ENCODE measurements at places on chromosomes 12 and 14.
A peak's percentile ranks its signal among the peaks of the same experiment; 100 is the strongest.

DNA sequence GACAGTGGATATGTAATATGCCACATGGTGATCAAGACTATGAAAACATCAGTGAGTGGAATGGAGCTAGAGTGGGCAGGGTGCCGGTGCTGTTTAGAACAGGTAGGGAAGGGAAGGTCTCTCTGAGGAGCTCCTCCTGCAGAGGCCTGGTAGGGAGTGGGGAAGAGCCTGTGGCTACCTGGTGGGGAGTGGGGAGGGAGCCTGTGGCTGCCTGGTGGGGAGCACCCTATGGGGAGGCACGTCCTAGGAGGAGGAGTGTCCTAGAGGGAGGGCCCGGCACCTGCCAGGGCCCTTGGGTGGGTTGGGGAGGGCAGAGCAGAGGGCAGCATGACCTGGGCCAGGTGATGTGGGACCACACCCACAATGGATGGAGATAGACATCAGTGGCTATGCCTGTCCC lies 122.6 kb downstream of the ADGRD1 start:
- DNase-seq = no peak

DNA sequence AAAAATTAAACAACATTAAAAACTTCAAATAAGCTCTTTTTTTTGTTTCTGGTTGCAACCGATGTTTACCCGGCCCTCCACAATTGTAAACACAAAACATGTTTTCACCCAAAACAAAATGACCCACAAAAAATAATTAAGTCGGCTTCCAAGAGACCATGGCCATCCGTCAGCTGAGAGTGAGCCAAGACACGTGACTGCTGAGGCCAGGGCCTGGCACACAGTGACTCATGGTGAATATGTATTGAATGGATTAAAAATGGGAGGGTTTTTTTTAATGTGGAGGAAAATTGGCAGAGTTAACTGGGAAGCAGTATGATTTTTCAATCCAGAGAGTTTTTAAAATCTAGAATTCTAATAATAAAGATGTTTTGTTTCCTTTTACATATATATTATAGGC lies 13.8 kb upstream of the CPNE8 start:
- DNase-seq = peak; percentile 28

DNA sequence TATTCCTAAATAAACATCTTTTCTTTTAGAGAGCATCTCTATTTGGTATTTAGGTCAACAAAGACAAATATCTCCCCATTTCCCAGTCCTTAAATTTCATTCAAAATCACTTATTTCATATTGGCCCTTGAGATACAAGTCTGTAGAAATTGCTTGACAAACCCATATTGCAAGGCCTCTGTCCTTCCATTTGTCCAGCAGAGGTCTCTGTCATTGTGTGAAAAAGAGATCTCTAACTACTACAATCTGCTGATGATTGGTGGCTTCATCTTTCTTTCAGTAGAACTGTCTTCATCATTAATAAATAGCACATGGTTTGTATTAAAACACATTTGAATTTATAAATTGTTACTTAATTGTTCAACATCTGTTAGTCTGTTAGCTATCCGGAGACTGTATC lies 252.6 kb downstream of the ACSS3 start:
- no peak for DNase-seq

GRCh38 chr14:35929186-35929585 lies 103.0 kb downstream of the BRMS1L start:
- no peak for DNase-seq

DNA sequence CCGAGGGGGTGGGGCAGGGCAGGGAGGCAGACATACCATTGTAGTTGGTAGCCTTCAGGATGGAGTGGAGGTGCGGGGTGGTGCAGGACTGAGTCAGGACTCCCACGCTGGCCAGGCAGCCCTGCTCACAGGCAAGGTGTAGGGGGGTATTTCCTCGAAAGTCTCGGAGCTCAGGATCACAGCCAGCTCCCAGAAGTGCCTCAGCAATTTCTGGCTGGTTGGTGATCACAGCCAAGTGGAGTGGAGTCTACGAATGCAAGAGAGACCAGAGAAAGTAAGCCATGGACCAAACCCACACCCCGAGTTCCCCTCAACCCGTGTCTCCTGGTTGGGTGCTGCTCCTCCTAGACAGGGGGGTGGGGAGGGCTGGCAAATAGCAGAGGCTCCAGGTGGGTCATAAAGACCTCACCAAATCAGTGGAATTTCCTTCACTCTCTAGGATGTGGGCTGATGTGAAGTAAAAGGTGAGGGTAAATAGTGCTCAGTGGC lies 1.4 kb downstream of the NFKBIA start:
- DNase-seq = peak; percentile 77

DNA sequence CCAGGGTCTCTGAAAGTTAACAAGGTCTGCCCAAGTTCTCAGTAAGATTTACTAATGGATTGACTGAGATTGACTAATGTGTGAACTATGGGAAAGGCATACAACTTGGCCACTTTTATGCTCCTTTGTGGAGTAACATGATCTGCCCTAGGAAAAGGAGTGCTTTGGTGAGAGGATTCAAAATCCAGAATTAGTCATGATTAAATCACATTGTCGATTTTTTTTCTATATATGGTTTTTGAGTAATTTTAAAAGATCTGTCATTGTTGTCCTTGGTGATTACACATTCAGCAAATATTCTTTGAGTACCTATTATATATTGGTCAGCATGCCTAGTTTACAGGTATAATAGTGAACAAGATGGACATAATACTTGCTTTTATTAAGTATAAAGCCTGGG lies 147.7 kb upstream of the SYT10 start:
- peak; percentile 26 for DNase-seq

DNA sequence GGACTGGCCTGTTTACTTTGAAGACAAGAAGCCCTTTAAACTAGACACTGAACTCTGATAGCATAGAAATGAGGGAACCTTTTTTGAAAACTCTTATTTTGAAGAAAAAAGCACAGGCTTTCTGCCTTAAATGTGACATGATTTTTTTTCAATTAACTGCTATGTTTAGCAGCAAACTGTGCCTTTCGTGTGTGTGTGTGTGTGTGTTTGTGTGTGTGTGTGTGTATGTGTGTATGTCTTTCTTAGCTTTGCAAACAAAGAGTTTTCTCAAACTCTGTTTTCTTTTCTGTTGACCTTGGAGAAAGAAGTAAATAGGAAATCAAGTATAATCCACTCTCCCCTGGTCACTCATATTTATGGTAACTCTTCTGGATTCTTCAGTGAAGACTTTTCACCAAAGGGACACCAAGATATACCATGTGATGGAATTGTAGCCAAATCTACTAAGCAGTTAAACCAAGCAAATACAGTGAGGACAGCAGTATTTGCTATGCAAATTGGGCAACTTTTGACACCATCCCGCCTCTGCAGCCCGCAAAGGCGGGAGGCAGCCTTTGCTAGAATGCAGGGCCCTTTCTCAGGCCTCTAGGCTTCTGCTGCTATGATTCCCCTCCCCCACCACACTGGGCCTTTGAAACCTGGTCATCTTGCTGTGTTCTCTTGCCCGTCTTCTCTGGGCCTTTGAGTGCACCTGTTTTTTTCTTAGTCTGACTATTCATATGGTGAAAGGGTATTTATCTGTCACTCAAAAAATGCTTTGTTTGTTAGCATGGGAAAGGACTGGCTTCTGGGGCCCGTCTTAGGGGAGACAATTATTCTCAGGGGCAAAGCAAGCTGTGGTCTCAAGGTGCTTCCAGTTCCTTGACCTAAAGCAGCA lies 107.9 kb downstream of the MYRFL start:
- DNase-seq = no peak

DNA sequence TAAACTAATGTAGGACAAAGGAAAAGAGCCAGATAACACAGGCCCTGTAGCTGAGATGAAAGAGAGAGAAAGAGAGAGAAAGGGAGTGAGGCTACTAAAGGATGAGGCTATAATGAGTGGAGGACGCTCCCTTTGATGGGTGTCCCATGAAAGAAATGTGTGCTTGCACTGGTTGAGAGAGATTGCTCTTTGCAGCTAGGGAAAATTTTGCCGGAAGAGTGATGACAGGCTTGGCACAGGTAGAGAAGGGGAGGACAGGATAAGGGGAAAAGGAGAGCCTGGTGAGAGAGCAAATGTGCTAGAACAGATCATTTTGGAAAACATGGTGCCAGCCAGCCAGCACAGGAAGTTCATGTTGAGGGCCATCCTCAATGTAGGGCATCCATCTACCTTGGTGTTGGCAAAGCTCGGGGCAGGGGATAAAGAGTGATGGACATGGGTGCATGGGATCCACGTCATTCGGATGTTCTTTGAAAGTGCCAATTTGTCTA lies 248.6 kb downstream of the BTG1 start:
- DNase-seq = no peak

GRCh38 chr12:56317675-56318074 lies 1.9 kb upstream of the CNPY2 start:
- DNase-seq = no peak

GRCh38 chr12:51217133-51217967 lies 512 bp downstream of the POU6F1 start:
- peak; percentile 54 for DNase-seq

DNA sequence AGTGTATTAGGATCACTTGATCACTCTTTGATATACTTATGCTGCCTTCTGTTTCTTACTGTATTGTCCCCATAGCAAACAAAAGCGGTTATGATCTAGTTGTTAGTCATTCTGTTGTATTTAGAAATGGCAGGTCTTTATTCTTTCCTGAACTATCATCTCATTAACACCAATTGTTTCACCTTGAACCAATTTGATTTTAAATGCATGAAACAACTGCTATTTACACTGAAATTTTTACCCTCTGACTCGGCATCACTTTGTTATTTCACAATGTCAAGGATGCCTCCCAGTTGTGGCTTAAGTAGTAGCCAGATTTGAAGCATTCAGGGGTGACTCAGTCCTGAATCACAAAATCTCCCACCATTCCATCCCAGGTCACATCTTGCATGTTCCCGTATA lies 303.5 kb downstream of the EGLN3 start:
- peak; percentile 96 for DNase-seq

- DNase-seq = no peak
Measured at GRCh38 chr14:70148351-70148750, 40.4 kb downstream of the SLC8A3 start.

GRCh38 chr14:59427653-59428580 lies 37.3 kb downstream of the GPR135 start:
- peak; percentile 20 for DNase-seq

GRCh38 chr12:109777544-109777943 lies 55.7 kb downstream of the TRPV4 start:
- DNase-seq = peak; percentile 52

DNA sequence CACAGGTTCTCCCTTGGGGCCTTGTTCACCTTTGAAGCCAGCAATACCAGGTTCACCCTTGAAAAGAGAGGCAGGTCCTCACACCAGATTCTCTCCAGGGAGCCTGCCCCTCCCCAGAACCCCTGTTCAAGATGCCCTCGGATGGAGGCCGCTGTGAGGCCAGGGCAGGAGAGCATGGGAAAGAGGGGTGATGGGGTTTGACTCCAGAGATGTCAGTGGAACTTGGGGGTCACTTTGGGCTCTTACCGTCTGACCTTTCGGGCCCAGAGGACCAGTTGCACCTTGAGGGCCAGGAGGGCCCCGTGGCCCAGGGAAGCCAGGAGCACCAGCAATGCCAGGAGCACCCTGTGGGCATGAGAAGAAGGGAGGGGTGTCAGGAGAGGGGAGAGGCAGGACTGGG lies 17.4 kb downstream of the COL2A1 start:
- no peak for DNase-seq

GRCh38 chr12:69431591-69432222 lies 38.5 kb upstream of the FRS2 start:
- DNase-seq = no peak

DNA sequence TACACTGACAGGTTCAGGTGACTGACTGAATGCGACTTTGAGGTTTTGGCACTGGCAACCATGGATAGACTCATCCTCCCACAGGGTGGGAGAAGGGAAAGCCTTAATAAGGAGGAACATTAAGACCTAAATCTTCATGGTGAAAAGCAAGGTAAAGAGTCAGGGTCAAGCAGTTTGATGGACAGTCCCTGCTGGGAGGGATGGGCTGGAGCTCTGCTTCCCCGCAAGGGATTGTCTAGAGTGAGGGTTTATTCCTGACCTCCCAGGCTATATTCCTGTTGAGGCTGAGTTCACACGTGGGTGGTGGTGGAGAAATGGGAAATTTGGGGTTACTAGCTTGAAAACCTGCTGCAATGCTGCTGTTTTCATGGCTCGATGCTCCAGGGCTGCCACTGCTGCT lies 9.4 kb upstream of the STAC3 start:
- DNase-seq = no peak

GRCh38 chr14:55160989-55161388 lies 30.4 kb downstream of the DLGAP5 start:
- DNase-seq = peak; percentile 43

GRCh38 chr12:26492406-26492805 lies 297.0 kb downstream of the SSPN start:
- DNase-seq = peak; percentile 81

GRCh38 chr14:95286645-95287044 lies 33.1 kb downstream of the CLMN start:
- no peak for DNase-seq

DNA sequence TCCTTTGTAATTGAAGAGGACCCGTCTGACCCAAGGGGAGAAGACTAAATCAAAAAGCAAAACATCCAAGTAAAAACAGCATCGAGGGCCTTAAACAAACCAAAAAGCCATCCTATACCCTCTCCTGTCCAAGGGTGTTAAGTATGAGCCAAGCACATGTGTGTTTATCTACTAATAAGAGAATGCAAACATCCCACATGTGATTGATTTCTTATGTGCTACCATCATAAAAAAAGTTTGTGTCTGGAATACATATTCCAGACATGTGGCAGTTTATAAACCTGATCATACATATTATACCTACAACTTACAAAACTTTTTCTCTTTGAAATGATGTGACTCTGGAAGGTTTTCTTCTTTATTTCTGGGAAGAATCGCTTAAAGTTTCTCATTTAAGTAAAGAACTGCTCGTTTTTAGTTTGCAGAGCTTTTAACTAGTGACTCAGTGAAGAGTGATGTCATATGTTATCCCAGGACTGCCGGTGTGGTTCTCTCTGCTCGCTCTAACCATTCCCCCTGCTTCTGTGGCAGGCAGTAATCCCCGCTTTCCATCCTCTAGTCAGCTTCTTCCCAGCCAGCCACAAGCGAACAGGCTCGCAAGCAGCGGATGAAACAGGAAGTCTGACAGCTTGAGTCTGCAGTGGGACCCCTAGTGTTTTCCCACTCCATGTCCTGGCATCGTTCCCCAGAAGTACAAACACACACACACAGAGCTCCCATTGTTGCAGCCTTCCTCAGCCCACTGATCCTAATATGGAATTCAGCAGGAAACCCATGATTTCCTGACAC lies 431 bp upstream of the RHOJ start:
- peak; percentile 92 for DNase-seq

- no peak for DNase-seq
Measured at GRCh38 chr14:75804570-75805275, 143.7 kb downstream of the TTLL5 start.

GRCh38 chr12:89695830-89696229 lies 12.8 kb downstream of the ATP2B1 start:
- DNase-seq = peak; percentile 22

All from kidney tubule cell (primary cell).